Astrocyte (in vitro differentiated cells and primary cell): ENCODE measurements at places on chromosomes 6 and 20. TPM values are rescaled to one million over a fixed set of nuclear protein-coding genes. Genes with fewer than 3 reads are reported as not detected.

GRCh38 chr6:134950482-134950881 is 581 bp upstream of the ALDH8A1 start:
- no peak overlapping the region for H3K4me3 ChIP-seq
- H3K27ac ChIP-seq: no peak overlapping the region
- H3K36me3 ChIP-seq: no peaks in the 10 kb centered on the region
- DNase-seq: no peak
- no peaks in the 10 kb centered on the region for H3K4me1 ChIP-seq
- H3K27me3 ChIP-seq: no peaks in the 10 kb centered on the region

- no peak overlapping the region for H3K27ac ChIP-seq
- no peak for DNase-seq
- H3K4me1 ChIP-seq: no peaks in the 10 kb centered on the region
- H3K36me3 ChIP-seq: no peaks in the 10 kb centered on the region
- no peaks in the 10 kb centered on the region for H3K27me3 ChIP-seq
Measured at GRCh38 chr6:24991810-24992467, 56.2 kb upstream of the RIPOR2 start.

DNA sequence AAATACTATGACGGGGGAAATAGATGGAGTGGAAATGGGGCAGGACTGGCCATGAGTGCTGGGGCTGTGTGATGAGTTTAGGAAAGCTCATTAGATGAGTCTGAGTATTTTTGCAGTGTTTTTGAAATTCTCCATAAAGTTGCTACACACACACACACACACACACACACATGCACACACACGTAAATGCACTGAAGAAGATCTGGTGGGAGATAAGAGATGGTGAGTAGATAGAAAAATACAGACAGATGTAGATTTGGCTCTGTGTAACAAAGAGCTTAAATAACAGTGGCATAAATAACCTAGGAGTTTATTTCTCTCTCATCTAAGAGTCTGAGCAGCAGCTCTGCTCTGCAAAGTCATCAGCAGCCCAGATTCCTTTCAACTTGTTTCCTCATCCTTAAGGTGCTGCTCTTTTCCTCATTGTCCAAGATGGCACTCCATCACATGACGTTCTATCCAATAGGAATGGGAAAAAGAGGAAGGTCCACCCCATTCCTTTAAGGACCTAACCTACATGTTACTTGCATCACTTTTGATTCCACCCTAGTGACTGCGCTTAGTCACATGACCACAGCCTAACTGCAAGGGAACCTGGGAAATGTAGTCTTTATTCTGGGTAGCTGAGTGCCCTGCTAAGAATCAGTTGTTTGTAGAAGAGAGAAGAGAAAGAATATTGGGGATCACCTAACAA is 76.4 kb downstream of the EYA2 start:
- H3K4me1 ChIP-seq: no peaks in the 10 kb centered on the region
- DNase-seq: peak; percentile 66
- no peaks in the 10 kb centered on the region for H3K36me3 ChIP-seq

GRCh38 chr20:43037605-43038309 is 151.9 kb downstream of the PTPRT start:
- no peak overlapping the region for H3K27ac ChIP-seq
- H3K36me3 ChIP-seq: no peaks in the 10 kb centered on the region
- no peak for DNase-seq
- no peak overlapping the region for H3K4me3 ChIP-seq
- no peaks in the 10 kb centered on the region for H3K27me3 ChIP-seq

GRCh38 chr6:20608356-20608755 is 74.1 kb downstream of the CDKAL1 start:
- H3K4me3 ChIP-seq: no peak overlapping the region
- no peaks in the 10 kb centered on the region for H3K27me3 ChIP-seq
- H3K4me1 ChIP-seq: peaks cover 4% of the 10 kb centered on the region

DNA sequence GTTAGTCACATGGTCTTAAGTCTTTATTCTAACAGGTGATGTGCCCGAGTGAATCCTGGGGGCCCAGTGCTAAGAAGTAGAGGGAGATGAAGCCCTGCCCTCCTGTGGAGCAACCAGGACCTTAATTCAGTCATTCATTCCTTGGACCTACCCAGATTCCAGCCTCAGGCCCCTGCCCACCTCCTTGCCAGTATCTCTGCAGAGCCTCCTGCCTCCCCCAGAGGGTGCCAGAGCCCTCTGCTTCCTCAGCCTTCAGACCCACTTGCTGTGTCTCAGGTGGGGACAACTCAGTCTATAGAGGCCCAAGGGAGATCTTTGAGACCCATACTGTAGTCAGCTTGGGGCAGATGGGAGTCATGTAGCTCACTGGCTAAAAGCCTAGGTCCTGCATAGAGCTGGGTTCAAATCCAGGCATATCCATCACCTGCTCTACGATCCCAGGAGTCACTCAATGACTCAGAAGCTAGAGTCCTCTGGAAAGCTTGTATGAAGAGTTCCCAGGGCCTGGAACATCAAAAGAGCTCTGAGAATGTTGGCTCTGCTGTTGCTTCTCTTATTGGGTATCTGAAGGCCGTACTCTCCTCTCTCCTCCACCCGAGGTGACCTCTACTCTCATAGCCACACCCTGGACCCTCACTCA is 3.9 kb upstream of the SIGLEC1 start:
- no peak overlapping the region for H3K27ac ChIP-seq
- H3K4me1 ChIP-seq: no peaks in the 10 kb centered on the region
- H3K27me3 ChIP-seq: peaks cover 10% of the 10 kb centered on the region
- no peak for DNase-seq
- H3K36me3 ChIP-seq: no peaks in the 10 kb centered on the region

GRCh38 chr6:130494729-130495128 is 128.9 kb downstream of the TMEM200A start:
- H3K4me1 ChIP-seq: no peaks in the 10 kb centered on the region
- DNase-seq: no peak
- H3K27me3 ChIP-seq: no peaks in the 10 kb centered on the region
- H3K4me3 ChIP-seq: no peak overlapping the region
- no peaks in the 10 kb centered on the region for H3K36me3 ChIP-seq
- H3K27ac ChIP-seq: no peak overlapping the region

DNA sequence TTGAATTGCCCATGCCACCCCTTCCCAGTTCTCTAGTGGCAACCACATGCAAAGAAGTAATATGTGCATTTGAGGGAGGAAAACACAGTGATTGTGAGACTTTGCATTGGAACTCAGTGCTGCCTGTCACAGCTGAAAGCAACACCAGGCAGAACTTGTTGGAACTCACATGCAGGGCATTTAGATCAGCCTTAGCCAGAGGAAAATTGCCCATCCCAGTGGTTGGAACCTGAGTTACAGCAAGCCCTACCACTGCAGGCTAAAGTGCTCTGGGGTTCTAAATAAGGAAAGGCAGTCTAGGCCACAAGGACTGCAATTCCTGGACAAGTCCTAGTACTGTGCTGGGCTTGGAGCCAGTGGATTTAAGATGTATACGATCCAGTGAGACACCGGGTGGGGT is 245.3 kb upstream of the UFL1 start:
- no peak for DNase-seq
- H3K4me3 ChIP-seq: no peak overlapping the region
- H3K36me3 ChIP-seq: no peaks in the 10 kb centered on the region
- H3K27me3 ChIP-seq: no peaks in the 10 kb centered on the region
- H3K27ac ChIP-seq: no peak overlapping the region

DNA sequence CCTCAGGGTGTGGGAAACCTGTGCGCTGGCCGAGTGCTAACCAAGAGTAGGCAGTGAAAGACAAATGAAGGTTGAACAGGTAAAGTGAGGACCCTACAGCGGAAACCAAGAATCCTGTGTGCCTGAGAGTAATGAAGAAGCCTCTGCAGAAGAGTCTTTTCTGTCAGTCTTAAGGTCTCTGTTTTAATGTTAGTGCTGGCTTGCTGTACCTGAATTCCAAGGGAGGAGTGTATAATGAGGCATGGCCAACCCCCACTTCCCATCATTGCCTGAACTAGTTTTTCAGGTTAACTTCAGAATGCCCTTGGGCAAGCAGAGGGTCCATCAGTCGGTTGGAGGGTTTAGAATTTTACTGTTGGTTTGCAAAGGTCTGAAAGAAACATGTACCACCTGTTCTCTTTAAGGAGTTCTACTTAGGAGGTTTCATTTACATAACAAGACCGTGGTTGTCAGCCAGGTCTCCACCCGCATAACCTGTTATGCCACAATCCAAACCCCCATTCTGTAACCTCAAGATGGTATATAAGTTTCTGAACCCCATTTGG is 589 bp upstream of the PDCD2 start:
- peak overlapping the region; percentile 62 for H3K27ac ChIP-seq
- no peak for DNase-seq
- H3K36me3 ChIP-seq: peaks cover 24% of the 10 kb centered on the region
- H3K4me1 ChIP-seq: peaks cover 11% of the 10 kb centered on the region
- no peaks in the 10 kb centered on the region for H3K27me3 ChIP-seq
- peak overlapping the region; percentile 98 for H3K4me3 ChIP-seq

DNA sequence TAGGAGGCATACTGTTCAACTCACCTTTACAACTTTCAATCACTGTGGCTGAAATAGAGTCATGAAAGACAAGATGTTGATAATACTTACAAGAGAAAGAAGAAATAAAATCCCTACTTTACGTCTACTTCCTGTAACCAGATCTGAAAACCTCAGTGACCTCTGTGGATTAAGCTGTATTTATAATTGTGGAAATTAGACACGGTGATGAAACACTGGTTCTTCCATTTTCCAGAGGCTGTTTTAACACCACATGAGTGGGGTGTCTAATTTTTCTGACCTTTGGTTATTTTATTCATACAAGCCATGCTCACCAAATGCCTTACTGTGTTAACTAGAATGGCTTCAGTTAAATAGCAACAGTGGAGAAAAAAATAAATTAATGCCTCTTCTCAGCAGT is 58.5 kb upstream of the HIVEP1 start:
- no peak overlapping the region for H3K4me3 ChIP-seq
- H3K4me1 ChIP-seq: no peaks in the 10 kb centered on the region
- H3K27ac ChIP-seq: no peak overlapping the region
- no peaks in the 10 kb centered on the region for H3K27me3 ChIP-seq
- no peak for DNase-seq
- H3K36me3 ChIP-seq: no peaks in the 10 kb centered on the region

GRCh38 chr20:53656293-53657202 is 62.9 kb upstream of the ZNF217 start:
- peaks cover 14% of the 10 kb centered on the region for H3K4me1 ChIP-seq
- H3K27ac ChIP-seq: peak overlapping the region; percentile 14
- no peak overlapping the region for H3K4me3 ChIP-seq
- DNase-seq: peak; percentile 81

- H3K4me3 ChIP-seq: no peak overlapping the region
- H3K36me3 ChIP-seq: no peaks in the 10 kb centered on the region
- DNase-seq: peak; percentile 36
- peaks cover 7% of the 10 kb centered on the region for H3K4me1 ChIP-seq
- H3K27ac ChIP-seq: no peak overlapping the region
Measured at GRCh38 chr6:53894091-53894490, 99.3 kb downstream of the LRRC1 start.

- no peaks in the 10 kb centered on the region for H3K36me3 ChIP-seq
- DNase-seq: no peak
- H3K27me3 ChIP-seq: no peaks in the 10 kb centered on the region
- H3K4me3 ChIP-seq: no peak overlapping the region
Measured at GRCh38 chr6:119483908-119484307, 134.3 kb upstream of the MAN1A1 start.

DNA sequence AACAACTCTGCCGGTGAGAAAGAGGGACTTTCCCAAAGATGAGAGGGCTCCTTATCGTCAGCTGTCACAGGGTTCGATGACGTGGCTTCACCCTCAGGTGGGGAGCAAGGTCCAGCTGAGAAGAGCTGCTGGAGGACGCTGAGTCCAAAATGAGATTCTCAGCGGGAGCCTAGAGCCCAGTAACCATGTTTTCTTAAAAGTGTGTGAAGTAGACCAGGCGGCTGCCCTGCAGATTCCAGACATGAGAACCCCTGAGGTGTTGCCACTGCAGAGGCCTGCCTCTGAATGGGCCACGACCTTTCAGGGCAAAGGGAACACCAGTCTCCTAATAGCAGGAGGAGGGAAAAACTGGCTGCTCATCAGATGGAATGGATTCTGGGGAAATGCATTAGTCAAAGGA is 375.1 kb downstream of the BTBD9 start:
- H3K36me3 ChIP-seq: no peaks in the 10 kb centered on the region
- no peak for DNase-seq
- H3K4me3 ChIP-seq: no peak overlapping the region
- peaks cover 64% of the 10 kb centered on the region for H3K4me1 ChIP-seq
- H3K27me3 ChIP-seq: no peaks in the 10 kb centered on the region

GRCh38 chr20:52978851-52979250 is 6.7 kb downstream of the TSHZ2 start:
- no peak overlapping the region for H3K4me3 ChIP-seq
- peak; percentile 77 for DNase-seq
- H3K36me3 ChIP-seq: no peaks in the 10 kb centered on the region
- no peak overlapping the region for H3K27ac ChIP-seq
- no peaks in the 10 kb centered on the region for H3K27me3 ChIP-seq
- no peaks in the 10 kb centered on the region for H3K4me1 ChIP-seq

Gene CHRNA4
- total RNA-seq: 0.82 and 1.8 TPM in 2 replicates

Gene NR2E1
- total RNA-seq: not detected in 2 replicates

Gene PMEPA1
- total RNA-seq: 49.4 and 65.1 TPM in 2 replicates

Gene NTSR1
- 0.10 and 0.16 TPM in 2 replicates for total RNA-seq

Gene NRN1
- total RNA-seq: 0.82 and 1.0 TPM in 2 replicates

Gene COL12A1
- total RNA-seq: 106 and 202 TPM in 2 replicates

Gene CGAS
- total RNA-seq: 0.16 and 0.34 TPM in 2 replicates

Gene SIRPA
- 35.5 and 52.4 TPM in 2 replicates for total RNA-seq

Gene TDRD6
- total RNA-seq: 0.02 TPM in 1 of 2 replicates, not detected in the other
